H1 (cell line): ENCODE measurements at places on chromosomes 16 and 17. TPM values are rescaled to one million over a fixed set of nuclear protein-coding genes. Genes with fewer than 3 reads are reported as not detected.

DNA sequence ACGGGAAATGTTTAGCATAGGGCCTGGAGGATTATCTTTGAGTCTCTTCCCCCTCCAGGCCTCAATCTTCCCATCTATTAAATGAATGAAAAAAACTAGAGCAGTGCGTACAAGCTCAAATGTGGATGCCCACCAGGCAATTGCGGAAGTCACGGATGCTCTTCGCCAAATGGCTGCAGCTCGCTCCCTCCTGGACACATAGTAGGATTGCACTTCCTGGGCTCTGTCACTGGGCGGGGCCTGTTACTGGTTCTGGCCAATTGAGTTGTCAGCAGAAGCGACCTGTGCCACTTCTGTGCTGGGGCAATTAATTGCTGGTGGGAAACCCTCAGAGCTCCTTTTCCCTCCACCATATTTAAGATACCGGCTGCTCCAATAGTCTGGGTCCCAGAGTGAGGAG is 168.2 kb upstream of the IRX6 start:
- no peak for DNase-seq

DNA sequence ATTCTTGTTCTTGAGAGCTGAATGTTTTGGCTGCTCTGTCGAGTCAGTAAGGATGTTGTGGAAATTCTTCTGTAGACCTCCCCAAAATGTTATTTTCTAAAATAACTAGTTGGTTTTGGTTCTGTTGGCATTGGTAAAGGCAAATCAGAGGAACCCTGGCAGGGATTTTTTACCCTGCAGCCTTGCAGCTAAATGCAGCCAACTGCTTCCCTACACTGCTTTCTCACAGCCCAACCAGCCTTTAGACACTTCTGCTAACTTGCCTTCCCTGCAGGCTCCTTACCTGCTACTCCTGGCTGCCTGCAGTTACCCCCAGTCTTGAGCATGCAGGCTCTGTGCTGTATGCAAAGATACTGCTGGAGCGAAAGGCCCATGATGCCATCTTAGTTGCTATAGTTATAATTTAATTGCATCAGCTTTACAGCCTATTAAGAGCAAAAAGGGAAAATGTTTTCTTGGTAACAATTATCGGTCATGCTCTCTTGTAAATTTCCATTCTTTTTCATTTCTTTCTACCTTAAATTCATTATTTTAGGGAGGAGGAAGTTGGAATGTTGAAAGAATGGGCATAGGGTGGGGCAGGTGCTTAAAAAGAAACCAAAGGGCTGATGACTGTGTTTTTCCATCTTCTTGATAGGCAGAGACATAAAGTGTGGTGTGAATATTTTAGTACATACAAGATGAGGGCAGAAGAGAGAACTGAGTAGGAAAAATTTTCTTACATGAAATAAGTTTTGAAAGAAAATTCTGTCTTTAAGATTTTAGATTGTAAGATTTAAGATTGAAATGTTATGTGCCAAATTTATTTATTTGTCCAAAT is 20.0 kb downstream of the NUP93 start:
- DNase-seq = no peak

GRCh38 chr16:66471716-66472393 is 44.8 kb downstream of the BEAN1 start:
- DNase-seq = no peak

DNA sequence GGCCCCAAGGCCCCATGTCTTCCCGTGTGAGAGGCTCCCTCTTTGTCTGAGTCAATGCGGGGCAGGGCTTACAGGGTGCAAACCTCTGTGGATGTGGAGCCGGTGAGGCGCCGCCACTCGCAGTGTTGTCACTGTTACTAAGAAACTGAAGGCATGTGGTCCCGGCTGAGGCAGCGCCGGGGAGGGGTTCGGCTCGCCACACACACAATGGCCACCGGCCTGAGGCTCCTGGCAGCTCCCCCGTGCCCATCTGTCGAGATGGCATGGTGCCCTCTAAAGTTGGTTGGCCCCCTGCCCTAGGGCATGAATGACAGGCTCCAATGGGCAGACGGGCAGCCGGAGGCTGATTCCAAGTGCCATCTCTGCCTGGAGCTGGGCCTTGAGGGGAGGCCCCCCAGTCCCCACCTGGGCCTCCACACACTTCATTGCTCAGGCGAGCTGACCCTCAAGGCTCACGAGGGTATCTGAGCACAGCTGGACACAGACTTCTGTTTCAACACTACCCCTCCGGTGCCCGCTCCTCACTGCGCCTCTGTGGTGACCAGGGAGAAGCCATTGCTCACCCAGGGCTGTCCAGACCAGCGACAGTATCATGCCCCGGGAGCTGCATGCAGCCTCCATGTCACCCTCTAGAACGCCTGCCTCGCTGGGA is 137.2 kb downstream of the C16orf78 start:
- DNase-seq = no peak

DNA sequence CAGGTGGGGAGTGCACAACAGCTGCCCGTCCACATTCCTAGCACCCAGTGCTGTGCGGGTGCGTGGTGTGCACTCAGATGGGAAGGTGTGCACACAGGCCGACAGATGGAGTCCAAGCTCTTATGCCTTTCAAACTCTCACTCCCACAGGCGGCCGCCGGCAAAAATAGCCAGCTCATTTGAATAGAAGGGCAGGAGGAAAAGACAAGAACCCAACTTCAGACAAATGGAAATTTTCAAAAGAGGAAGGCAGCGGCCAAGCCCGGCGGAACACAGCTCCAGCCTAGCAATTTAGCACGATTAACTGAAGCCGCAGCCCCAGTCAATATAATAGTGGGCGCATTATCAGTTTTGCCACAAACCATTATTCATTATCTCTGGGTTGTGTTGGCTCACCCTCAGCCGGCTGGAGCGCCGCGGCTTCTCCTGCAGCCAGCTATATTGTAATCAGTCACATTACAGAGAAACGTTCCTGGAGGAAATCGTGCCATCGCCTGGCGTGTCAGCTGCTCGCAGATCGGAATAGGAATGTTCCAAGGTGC is 103.9 kb upstream of the SEC14L1 start:
- DNase-seq = no peak

- no peak for DNase-seq
Measured at GRCh38 chr16:11620243-11621003, 33.7 kb upstream of the LITAF start.

DNA sequence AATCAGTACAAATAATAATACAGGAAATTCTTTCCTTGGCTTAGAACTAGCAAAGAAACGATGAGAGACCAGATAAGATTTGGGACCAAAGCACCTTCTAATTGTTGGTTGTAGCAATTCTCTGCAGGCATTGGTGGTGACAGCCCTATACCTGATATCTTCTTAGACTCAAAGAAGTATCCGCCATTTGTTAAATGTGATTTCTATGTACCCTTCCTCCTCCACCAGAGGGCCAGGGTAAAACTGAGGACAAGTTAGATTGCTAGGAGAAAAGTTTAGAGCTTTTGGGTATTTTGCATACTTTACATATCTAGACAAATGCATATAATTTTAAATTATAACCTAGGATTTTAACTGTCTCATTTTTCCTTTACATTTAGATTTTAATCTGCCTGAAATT is 304.3 kb downstream of the HS3ST4 start:
- no peak for DNase-seq

The RNF151 gene
- 0.17 TPM in 1 of 2 replicates, not detected in the other for polyA plus RNA-seq

The KRTAP4-4 gene
- not detected in 2 replicates for polyA plus RNA-seq

The PRDM7 gene
- polyA plus RNA-seq = 0.02 TPM in 1 of 2 replicates, not detected in the other

The WFIKKN1 gene
- polyA plus RNA-seq = 15.8 and 28.4 TPM in 2 replicates

The CLDN9 gene
- polyA plus RNA-seq = 0.89 and 2.2 TPM in 2 replicates

The FBXO39 gene
- polyA plus RNA-seq = 0.12 and 0.17 TPM in 2 replicates

The CCL14 gene
- not detected in 2 replicates for polyA plus RNA-seq
